ENCODE measurements at places on chromosomes 12 and 14.
A peak's percentile ranks its signal among the peaks of the same experiment; 100 is the strongest.

GRCh38 chr14:72839753-72840607 lies 53.9 kb downstream of the DPF3 start:
- no peak for DNase-seq

DNA sequence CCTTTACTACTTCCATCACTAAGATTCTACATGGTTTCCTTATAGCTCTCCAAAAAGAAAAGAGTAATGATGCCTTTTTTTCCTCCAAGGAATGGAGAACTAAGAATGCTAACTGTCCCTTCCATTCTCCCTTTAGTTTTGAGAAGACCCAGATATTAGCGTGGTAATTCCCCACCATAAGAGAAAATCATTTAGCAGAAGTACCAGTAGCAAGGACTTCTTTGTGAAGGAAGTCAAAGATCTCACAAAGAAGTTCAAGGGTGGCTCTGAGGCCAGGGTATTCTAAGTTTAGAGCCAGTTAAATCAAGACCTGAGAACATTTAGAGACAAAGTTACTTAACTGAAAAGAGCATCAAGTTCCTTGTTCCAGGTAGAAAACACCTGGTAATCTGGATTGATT lies 7.3 kb downstream of the USP15 start:
- DNase-seq: no peak

DNA sequence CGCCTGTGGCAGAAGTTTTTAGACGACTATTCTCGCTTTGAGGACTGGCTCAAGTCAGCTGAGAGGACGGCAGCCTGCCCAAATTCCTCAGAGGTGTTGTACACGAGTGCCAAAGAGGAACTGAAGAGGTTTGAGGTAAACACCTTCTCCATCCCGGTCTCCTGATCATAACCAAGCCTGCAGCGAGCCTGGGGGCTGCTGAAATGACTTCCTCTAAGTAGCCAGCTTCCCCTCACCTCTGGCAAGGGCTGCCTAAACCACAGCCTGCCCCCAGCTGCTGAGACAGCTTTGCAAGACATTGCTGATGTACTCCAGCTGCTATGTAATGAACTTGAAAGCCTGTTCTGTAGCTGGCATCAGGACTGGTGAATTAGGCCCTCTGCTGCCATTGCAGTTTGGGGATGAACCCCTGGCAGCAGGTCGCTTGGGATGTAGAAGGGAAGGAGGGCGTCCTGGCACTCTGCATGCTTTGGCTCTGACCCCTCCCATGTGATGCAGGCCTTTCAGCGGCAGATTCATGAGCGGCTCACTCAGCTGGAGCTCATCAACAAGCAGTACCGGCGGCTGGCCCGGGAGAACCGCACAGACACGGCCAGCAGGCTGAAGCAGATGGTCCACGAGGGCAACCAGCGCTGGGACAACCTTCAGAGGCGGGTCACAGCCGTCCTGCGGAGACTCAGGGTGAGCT lies 84.6 kb downstream of the ESR2 start:
- DNase-seq: peak; percentile 49

DNA sequence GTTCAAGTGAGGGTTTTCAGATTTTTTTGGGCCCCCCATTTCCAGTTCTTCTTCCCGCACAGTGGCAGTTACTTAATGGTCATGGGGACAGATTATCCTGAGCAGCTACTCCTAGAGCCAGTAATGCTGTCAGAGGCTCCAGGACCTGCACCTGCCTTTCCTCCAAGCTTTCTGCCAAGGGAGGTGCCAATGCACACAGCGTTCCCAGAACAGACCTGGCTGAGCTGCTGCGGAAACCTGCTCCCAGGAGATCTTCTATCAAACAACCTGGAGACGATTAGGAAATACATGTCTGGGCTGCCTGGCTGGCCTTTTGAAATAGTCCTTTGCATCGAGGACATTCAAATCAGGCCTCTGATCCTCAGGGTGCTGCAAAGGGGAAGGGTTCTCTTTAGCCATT lies 120.9 kb downstream of the SLC8A3 start:
- no peak for DNase-seq

DNA sequence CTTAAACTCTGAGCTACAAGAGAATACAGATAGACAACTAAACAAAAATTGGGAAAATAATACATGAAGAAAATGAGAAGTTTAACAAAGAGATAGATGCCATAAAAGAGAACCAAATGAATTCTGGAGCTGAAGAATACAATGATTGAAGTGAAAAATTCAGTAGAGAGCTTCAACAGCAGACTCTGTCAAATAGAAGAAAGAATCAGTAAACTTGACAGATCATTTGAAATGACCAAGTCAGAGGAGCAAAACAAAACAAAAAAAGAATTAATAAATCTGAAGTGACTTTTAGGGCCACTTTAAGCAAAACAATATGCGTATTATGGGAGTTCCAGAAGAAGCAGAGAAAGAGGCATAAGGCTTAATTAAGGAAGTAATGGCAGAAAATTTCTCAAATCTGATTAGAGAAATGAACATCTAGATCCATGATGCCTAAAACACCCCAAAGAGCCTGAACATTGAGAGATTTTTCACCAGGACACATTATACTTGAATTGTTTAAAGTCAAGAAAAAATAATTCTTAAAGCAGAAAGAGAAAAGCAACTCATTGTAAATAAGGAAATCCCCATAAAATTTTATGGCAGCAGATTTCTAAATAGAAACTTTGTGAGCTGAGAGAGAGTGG lies 61.0 kb upstream of the RNU6-8 start:
- no peak for DNase-seq

GRCh38 chr12:89556976-89557375 lies 31.1 kb upstream of the POC1B start:
- no peak for DNase-seq

- DNase-seq: no peak
These were observed 767 bp downstream of the YEATS4 start for GRCh38 chr12:69360348-69360672.
